ENCODE measurements at places on chromosomes 11 and 22.

GRCh38 chr11:119700536-119701346 is 28.3 kb downstream of the NECTIN1 start:
- no peak for DNase-seq

- DNase-seq: no peak
Measured at GRCh38 chr11:103659743-103660142, 376.7 kb upstream of the DDI1 start.

- no peak for DNase-seq
Measured at GRCh38 chr11:9639985-9640384, 23.9 kb upstream of the SWAP70 start.

DNA sequence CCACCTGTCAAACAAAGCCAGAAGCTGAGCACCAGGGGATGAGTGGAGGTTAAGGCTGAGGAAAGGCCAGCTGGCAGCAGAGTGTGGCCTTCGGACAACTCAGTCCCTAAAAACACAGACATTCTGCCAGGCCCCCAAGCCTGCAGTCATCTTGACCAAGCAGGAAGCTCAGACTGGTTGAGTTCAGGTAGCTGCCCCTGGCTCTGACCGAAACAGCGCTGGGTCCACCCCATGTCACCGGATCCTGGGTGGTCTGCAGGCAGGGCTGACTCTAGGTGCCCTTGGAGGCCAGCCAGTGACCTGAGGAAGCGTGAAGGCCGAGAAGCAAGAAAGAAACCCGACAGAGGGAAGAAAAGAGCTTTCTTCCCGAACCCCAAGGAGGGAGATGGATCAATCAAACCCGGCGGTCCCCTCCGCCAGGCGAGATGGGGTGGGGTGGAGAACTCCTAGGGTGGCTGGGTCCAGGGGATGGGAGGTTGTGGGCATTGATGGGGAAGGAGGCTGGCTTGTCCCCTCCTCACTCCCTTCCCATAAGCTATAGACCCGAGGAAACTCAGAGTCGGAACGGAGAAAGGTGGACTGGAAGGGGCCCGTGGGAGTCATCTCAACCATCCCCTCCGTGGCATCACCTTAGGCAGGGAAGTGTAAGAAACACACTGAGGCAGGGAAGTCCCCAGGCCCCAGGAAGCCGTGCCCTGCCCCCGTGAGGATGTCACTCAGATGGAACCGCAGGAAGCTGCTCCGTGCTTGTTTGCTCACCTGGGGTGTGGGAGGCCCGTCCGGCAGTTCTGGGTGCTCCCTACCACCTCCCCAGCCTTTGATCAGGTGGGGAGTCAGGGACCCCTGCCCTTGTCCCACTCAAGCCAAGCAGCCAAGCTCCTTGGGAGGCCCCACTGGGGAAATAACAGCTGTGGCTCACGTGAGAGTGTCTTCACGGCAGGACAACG is 11.7 kb downstream of the CXCR5 start:
- DNase-seq: no peak

GRCh38 chr22:38109371-38110001 is 998 bp downstream of the BAIAP2L2 start:
- no peak for DNase-seq
